ENCODE measurements at places on chromosomes 3 and 15.

- no peak for DNase-seq
These were observed 250.8 kb upstream of the CBLB start for GRCh38 chr3:106119614-106120082.

GRCh38 chr15:41797201-41797944 lies 23.1 kb downstream of the MAPKBP1 start:
- no peak for DNase-seq

DNA sequence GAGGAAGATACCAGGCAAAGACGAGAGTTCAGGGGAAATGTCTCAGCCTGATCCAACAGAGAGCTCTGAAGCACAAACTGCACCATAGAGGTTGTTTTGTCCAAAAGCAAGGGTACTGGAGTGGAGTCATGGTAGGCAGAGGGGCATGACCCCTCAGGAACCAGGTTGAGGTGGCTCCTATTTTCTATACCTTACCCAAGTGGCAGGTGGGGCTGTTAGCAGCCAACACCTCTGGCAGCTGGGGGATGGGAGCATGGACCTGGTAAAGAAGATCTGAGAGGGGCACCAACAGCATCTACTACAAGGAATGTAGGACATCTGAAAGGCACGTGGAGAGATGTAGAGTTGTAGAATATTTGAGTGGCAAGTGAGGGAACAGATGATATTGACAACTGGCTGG lies 85.2 kb downstream of the GAP43 start:
- DNase-seq, result no peak

- no peak for DNase-seq
These were observed 35.0 kb upstream of the ABHD17C start for GRCh38 chr15:80660119-80660518.

GRCh38 chr3:70608434-70608833 lies 296.0 kb upstream of the MDFIC2 start:
- DNase-seq, result no peak

GRCh38 chr3:128367221-128367620 lies 99.5 kb downstream of the DNAJB8 start:
- no peak for DNase-seq

- DNase-seq, result no peak
These were observed 71.1 kb downstream of the MRPL46 start for GRCh38 chr15:88395872-88396781.

DNA sequence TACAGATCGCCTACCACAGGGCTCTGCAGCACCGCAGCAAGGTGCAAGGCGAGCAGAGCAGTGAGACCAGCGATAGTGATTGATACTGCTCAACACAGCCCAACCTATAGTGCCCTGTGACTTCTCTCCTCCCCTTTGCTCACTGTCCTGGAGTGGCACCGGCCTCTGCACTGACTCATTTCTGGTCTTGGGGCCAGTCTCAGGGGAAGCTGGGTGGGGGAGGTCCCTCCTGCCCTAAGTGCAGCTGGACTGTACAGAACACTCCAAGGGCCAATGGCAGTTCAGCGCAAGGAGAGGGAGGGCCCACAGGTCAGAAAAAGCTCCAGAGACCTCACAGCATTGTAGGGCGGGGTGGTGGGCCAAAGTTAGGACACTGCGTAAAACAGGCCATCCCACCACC lies 2.5 kb upstream of the OGG1 start:
- DNase-seq, result no peak

GRCh38 chr15:35810007-35810406 lies 264.0 kb upstream of the DPH6 start:
- no peak for DNase-seq

DNA sequence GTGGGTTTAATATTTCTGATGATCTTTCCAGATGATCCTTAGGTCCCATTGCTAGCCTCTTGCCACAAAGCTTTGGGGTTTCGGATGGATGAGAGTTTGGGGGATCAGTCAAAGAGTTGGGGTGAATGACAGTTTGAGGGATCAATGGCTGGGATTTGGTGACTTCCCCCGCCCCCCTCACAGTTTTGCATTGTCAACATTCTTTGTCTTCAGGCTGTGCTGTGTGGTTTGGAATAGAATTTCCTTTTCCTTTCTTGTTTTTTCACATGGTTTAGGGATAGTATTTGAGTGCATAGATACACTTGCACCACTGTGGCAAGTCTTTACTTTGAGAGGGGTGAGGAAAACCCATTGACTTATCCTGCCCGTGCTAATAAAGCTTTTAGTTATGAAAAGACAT lies 14.3 kb downstream of the MEF2A start:
- DNase-seq, result no peak

DNA sequence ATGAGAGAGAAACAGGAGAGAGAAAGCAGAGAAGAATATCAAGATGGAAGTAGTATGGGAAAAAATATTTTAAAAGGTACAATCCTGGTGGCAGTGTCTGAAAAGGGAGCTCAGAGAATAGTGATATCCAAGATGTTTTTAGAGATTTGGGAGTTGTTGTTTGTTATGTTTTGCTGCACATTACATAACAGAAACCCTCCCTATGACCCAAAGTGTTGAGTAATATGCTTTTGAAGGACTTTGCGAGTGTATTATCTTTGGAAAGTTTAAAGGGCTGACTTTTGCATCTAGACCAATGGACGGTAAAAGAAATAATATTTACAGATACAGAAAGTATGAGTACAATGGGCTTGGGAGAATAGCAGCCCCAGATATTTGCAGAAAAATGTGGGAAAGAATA lies 759.7 kb downstream of the NTRK3 start:
- DNase-seq, result no peak

DNA sequence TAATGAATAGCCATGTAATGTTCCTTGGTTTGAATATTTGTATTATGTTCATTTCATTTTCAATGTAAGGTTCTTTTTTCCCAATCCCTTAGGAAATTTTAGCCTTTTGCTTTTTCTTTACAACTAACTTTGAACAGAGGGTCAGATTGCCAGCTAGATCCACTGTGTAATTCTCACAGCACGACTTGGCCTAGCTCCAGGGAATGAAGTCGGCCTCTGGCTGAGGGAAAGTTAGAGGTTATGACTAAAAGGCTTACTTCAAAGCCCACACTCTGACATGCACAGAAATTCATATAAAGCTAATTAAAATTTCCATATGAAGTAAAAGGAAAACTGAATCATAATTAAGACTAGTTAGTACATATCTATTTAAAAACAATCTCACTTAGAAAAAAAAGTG lies 38.7 kb downstream of the ROBO1 start:
- DNase-seq, result no peak

- DNase-seq, result no peak
These were observed 16.7 kb downstream of the TPRG1 start for GRCh38 chr3:189188466-189188865.

DNA sequence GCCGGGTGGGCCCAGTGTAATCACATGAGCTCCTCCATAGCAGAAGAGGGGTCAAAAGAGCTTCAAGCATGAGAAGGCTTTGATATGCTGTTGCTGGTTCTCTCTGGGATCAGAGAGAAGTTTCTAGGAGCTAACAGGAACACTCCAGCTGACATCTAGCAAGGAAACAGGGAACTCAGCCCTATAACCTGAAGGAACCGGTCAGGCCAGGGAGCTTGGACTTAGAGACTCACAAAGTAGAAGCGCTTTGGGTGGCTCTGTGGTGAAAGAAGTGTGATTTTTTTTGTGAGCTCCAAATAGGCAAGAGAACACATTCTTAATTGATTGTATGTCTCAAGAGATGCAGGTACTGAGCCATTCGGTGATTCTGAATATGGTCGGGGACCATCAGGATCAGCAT lies 26.2 kb upstream of the EPHB1 start:
- no peak for DNase-seq

GRCh38 chr3:69547461-69547880 lies 161.6 kb upstream of the FRMD4B start:
- no peak for DNase-seq

- DNase-seq, result no peak
These were observed 4.0 kb downstream of the TEX9 start for GRCh38 chr15:56369234-56369633.

GRCh38 chr3:87503900-87504498 lies 227.6 kb upstream of the POU1F1 start:
- DNase-seq, result no peak

GRCh38 chr15:99130314-99130713 lies 25.4 kb downstream of the SYNM start:
- no peak for DNase-seq

DNA sequence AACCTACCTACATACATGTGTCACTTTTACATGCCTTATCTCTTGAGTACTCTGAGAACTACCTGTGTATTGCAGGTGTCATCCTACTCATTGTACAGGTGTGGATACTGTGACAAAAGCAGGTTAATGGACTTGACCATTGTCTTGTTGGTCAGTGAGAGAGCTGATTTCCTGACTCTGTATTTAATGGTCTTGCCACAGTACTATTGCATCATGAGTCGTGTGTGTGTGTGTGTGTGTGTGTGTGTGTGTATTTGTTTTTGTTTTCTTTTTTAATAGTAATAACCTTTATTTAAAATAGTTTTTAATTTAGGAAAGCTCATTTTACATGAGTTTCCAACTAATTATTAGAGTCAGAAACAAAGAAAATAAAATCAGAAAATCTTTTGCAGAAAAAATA lies 7.7 kb downstream of the SELENOT start:
- no peak for DNase-seq

- DNase-seq, result no peak
These were observed 352.1 kb downstream of the CHST2 start for GRCh38 chr3:143471705-143472104.

Measured in activated gamma-delta T cell treated with anti-CD3 and anti-CD28 coated beads, Interleukin-2, amount 50 U/mL, for 16 hours (primary cell).